Muscle of back (tissue), 13 donors: ENCODE measurements at places on chromosomes 11 and 22.

- peak; percentile 6 for DNase-seq
These were observed 568.5 kb downstream of the KCNA4 start for GRCh38 chr11:29448246-29448877.

DNA sequence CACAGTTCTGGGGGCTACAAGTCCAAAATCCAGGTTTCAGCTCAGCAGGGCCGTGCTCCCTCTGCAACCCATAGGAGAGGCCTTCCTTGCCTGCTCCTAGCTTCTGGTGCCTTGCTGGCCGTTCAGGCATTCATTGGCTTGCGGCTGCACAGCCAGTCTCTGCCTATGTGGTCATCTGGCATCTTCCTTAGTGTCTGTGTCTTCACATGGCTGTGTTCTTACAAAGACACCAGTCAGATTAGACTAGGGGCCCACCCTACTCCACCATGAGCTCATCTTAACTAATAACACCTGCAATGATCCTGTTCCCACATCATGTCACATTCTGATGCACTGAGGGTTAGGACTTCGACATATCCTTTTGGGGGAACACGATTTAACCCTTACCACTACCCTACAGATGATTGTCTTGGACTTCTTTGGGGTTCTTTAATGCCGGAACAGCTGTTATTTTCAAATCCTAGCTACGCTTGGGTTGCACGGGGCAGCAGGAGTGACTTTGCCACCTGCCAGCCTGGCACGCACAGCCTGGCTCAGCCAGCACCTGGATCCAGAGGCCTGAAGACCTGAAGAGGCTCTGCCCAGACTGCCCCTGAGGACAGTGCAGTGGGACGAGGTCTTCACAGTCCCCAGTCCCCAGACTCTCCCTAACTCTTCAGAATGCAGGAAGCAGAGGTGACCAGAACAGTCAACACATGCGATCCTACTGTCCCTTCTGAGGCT is 7.7 kb upstream of the NEAT1 start:
- DNase-seq, result peak; percentile 20

DNA sequence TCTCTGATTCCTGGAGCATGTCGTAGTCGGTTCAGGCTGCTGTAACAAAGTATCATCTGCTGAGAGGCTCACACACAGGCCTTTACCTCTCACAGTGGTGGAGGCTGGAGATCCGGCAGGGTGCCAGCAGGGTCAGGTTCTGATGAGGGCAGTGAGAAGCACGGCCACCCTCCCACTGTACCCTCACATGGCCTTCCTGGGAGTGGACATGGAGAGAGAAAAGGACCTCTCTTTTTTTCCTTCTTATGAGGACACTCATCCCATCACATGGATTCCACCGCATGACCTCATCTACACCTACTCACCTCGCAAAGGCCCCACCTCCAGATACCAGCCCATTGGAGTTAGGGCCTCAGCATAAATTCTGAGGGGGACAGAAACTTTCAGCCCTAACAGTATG is 99.5 kb downstream of the BCR start:
- no peak for DNase-seq

DNA sequence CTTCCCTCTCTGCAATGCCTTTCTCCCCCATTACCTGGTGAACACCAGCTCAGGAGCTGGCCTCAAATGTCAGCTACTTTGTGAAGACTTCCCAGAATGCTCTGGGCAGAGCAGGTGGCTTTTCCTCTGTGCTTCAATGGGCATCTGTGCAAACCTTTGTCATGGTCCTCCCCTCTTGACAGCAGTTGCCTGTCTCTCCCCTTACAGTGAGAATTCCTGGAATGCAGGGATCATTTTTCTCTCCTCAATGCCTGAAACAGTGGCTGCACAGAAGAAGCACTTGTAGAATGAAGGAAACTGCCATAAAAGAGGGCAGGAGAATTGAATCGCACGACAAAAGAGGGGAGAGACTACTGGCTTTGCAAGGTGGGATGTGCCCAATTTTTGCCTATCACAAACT is 92.8 kb upstream of the NARS2 start:
- no peak for DNase-seq

DNA sequence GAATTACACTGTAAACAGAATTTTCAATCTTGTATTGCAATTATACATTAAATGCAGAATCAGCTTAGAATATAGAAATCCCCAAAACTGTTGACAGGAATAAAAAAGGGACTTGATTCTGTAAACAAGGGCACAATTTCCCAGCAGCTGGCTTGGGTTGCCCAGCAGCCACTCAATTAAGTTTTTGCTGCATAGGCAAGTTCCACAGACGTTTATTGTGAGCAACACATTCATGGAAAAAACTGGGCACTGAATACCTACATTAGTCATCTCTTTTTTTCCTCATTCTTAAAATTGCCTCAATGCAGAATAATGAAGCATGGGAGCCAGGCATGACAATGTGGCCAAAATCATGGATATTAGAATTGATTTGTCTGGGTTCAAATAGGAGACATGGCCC is 421.8 kb upstream of the ANO5 start:
- DNase-seq, result no peak

- no peak for DNase-seq
These were observed 838.7 kb upstream of the API5 start for GRCh38 chr11:42473106-42473505.

DNA sequence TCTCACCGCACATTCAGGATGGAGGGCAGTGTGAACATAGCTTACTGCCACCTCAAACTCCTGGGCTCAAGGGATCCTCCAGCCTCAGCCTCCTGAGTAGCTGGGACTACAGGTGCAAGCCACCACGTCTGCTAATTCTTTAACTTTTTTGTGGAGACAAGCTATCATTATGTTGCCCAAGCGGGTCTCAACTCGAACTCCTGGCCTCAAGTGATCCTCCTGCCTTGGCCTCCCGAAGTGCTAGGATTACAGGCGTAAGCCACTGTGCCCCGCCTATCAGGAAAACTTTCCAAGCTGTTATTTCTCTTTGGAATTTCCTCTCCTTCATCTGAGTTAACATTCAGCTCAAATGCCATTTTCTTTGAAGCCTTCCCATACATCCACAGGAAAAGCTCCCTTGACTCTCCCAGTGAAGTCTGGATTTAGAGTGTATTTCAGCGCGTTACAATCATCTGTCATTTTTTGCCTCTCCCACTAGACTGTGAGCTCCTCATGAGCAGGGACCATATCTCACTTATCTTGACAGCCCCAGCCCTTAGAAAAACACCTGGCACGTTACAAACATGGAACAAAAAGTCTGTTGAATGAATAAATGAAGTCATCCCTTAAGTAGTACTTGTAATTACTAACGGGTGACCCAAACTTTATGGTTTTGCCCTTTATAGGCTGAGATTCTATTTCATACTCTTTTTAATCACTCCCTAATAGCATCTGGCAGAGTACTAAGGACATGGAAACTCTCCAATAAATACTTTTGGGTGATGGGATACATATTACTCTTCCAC is 2.2 kb downstream of the MRTFA start:
- DNase-seq, result peak; percentile 64

GRCh38 chr11:125171974-125172373 is 7.4 kb downstream of the PKNOX2 start:
- no peak for DNase-seq

- no peak for DNase-seq
These were observed 11.5 kb upstream of the PEX26 start for GRCh38 chr22:18066181-18066859.

DNA sequence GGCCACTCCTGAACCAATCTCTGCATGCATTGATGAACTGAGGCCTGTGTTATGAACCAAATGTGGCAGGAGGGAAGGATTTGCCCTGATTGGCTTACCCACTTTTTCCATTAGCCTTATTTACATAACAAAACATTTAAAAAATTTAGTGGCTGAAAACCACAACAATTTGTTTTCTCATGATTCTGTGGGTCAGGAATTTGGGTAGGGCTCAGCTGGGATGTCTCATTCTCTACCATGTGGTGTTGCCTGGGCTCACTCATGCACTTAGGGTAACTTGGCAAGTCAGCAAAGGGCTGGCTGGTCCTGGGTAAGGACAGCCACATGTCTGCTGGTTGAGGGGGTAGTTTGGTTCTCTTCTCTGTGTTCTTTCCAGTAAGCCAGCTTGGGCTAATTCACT is 35.1 kb upstream of the CYP2R1 start:
- no peak for DNase-seq

DNA sequence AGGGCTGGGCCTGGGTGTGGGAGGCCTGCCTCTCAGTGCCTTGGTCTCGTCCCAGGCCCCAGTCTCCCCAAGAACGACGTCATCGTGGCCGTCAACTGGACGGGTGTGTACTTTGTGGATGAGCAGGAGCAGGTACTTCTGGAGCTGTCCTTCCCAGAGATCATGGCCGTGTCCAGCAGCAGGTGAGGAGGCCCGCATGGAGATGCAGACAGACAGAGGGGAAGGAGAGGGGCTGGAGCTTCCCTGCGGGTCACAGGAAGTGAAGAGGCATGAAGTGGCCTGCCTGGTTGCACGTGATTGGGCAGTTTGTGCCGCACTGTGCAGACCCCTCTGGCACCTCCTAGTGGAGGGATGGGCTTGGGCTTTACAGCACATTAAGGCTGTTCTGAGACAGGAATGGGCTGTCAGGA is 70.4 kb downstream of the MYO7A start:
- no peak for DNase-seq

- DNase-seq, result no peak
These were observed 37.2 kb upstream of the CSNK2A3 start for GRCh38 chr11:11390068-11390771.

GRCh38 chr11:2934611-2935239 is 5.5 kb upstream of the PHLDA2 start:
- no peak for DNase-seq

- DNase-seq, result no peak
These were observed 120.8 kb downstream of the CTTN start for GRCh38 chr11:70519117-70519516.

DNA sequence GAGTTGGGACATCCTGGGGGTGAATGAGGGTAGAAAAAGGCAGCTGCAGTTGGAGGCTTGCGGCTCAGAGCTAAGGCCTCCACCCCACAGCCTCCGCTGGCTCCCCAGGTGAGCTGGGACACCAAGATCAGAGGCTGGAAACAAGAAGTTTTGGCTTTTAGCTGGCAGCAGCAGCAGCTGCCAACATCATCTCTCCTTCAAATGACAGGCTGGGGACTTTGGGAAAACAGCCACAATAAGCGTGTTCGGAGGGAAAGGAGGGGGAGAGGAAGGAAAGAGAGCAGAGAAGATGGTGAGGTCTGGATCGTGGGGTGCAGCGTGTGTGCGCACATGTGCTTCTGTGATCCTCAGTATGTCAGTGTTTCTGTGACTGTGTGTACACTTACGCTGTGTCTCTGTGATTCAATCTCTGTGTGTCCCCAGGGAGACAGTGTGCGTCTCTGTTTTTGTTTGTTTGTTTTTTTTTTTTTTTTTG is 62.0 kb upstream of the RASD2 start:
- DNase-seq, result no peak

- DNase-seq, result no peak
These were observed 58.4 kb downstream of the TRMU start for GRCh38 chr22:46393873-46394272.

- no peak for DNase-seq
These were observed 5.3 kb upstream of the KMT2A start for GRCh38 chr11:118430956-118431355.

GRCh38 chr11:119640541-119640940 is 88.5 kb downstream of the NECTIN1 start:
- no peak for DNase-seq

DNA sequence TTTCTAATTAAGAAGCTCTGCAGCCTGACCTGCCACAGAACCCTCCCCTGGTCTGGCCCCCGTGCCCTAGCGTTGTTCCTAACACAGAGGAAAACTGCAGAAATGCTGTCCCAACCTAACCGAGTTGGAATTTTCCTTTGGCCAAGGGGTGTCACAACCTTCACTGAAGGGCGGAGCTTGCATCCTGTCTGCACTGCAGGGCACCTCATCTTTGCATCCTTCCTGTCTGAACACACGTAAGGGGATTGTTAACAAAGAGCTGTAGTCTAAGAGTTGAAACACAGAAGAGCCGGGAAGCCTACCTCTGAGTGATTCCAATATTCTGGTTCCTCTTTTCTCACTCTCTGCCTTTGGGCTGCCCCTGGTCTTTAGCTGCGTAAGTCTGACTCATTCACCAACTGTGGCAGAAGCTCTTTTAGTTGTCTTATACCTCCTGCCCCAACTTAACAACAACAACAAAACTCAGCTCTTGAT is 1.6 kb downstream of the DIXDC1 start:
- DNase-seq, result no peak
